ENCODE measurements at places on chromosomes 5 and 9. TPM values are rescaled to one million over a fixed set of nuclear protein-coding genes. Genes with fewer than 3 reads are reported as not detected.
A peak's percentile ranks its signal among the peaks of the same experiment; 100 is the strongest.

GRCh38 chr5:114418176-114419066, 56.6 kb downstream of the KCNN2 start:
- no peak for DNase-seq

DNA sequence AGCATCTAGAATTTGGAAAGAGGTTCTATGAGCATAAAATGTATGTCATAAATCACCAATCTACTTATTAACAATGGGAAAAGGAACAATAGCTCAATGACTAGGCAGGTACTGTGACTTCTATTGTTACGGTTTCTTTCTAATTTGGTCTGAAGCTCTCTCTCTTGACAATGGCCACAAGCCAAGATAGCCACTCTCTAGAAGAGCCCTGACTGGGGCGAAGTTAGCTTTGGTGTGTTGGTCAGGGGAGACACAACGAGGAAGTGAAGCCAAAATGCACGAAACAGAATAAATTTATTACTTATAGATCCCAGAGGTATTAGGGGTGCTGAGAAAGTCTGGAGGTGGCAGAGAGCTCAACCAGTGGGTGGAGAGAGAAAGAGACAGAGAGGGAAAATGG, 9.4 kb upstream of the RAD23B start:
- no peak for DNase-seq

DNA sequence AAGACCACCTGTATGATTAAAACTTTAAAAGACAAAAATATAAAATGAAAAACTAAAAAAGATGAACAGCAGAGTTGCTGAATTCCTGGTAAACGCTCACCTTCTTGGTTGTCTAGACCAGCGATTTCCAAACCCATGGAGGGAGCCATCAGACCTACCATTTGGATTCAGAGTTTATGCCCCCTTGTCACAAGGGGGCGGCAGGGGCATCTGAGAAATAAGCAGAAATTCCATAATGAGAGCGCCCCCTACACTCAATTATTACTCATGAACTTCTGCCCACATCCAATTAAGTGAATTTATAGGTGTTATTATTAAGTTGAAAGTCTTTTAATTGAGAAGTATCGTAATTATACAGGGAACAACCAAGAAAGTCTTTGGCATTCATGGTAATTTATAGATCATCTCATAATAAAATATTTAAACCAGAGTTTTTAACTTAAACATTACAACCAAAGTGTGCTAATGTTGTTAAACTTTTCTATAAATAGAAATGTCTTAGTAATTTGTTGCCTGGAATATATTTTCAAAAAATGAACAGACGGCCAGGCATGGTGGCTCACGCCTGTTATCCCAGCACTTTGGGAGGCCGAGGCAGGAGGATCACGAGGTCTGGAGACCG, 35.2 kb upstream of the SPATA31C2 start:
- DNase-seq: no peak

GRCh38 chr9:121499427-121500164, at the start of gene GGTA1:
GGTA1 (minus strand) TSS chr9:121499844; CDS start chr9:121467922, 31,922 bp downstream.
- peak; percentile 21 for DNase-seq

- DNase-seq: no peak
These were observed 63.4 kb downstream of the DIRAS2 start for GRCh38 chr9:90579181-90579580.

- no peak for DNase-seq
These were observed 6.8 kb upstream of the MRPS30 start for GRCh38 chr5:44801992-44802391.

DNA sequence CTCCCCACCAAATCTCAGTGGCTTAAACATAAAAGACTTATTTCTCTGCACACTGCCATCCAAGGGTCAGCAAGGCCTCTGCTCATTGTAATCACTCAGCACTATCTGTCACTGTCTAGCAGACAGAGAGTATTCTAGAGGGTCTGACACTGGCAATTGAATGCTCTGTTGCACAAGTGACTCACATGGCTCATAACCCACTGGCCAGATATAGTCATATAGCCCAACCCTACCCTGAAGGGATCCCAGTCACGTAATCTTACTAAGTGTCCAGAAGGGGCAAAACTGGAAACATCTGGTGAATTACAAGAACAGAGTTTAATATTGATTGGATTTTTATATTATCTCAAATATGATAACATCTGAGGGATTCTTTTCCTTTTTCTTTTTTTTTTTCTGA, 80.7 kb downstream of the TSSK1B start:
- no peak for DNase-seq

GRCh38 chr9:125548141-125548540, 158.9 kb downstream of the MAPKAP1 start:
- DNase-seq: no peak

DNA sequence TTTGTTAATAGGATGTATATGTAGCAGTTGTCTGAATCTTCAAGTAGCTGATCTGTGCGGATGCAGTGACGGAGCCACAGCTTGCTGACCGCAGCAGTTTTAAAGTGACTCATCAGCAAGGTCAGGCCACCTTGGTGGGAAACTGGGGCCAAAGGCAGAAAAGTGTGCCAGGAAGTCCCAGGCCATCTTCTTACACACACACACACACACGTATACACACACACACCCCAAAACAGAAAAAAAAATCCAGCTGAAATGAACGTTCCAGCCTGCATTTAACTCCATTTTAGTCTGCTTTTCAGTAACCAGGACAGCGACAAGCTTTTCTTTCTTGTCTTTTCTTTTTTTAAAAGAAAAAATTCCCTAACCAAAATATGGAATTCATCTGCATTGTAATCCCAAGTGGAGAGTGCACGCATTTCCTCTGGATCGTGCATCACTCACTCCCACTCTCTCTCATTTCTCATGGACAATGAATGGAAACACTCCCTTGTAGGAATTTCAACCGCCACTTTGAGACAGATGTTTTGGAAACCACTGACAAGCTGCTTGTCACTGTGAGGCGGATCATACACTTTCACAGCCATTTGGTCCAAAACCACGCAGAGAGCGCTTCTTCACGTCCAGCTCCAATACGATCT, 103.9 kb downstream of the LHFPL2 start:
- DNase-seq: no peak

- no peak for DNase-seq
These were observed 250.3 kb upstream of the ZNF608 start for GRCh38 chr5:124996764-124997077.

DNA sequence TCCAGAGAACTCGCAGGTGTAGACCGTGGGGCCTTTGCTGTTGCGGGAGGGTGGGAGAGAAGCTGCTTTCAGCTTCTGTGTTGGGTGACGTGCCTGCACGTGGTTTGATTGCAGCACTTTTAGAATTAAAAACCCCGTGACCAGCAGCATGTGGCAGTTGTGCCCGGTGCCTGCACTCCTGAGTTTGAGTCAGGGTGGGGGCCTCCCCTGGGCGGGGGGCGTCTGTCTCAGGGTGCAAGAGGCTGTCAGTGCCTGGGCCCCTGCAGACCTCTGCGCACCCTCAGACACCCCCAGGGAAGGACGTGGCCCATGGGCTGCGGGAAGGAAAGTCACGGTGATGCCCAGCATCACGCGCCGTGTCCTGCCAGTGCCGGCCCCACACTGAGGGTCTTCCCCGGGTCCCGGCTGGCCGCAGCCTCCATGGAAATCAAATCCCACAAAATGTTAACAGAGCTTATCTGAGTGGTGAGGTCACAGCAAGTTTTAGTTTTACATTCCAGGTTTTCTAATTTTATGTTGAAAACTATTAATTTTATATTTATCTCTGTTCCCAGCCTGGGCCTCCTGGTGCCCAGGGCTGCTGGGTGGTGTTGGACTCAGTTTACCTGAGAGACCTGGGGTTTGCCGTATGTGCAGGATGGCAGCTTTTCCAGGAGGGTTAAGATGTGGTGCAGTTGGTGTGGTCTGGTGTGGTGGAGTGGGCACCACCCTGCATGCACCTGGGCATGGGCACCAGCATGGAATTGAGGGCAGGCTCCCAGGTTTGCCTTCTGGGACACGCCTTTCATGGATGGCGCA, 33.3 kb downstream of the AHRR start:
- DNase-seq: no peak

DNA sequence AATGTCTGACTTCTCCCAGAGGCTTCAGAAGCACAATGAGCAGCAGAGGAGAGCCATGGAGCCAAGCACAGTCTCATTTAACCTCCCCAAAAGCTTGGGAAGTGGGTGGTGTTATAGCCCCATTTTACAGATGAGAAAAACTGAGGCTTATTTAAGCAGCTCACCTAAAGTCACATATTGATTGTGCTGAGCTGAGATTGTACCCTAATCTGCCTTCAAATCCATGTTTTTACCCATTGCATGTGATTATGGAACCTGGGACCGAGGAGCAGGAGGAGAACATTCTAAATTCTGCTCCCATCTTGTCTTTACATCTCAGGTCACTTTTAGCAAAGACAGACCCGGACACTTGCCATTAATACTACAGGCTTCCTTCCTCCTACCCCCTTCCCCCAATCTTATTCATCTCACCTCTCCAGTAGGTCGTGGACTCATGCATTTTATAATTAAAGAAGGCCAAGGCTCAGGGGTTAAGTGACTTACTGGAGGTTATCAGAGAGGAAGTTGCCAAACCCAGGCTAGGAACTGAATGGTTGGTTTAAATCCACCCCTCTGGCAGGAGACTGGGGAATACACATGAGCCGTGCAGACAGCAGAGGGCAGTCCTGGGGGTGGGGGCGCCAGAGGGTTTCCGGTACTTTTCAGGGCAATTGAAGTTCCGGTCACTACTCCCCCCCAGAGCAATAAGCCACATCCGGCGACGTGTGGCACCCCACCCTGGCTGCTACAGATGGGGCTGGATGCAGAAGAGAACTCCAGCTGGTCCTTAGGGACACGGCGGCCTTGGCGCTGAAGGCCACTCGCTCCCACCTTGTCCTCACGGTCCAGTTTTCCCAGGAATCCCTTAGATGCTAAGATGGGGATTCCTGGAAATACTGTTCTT, 51.0 kb upstream of the IL17B start:
- DNase-seq: no peak

- no peak for DNase-seq
These were observed 739.7 kb upstream of the CDH9 start for GRCh38 chr5:27778121-27778520.

DNA sequence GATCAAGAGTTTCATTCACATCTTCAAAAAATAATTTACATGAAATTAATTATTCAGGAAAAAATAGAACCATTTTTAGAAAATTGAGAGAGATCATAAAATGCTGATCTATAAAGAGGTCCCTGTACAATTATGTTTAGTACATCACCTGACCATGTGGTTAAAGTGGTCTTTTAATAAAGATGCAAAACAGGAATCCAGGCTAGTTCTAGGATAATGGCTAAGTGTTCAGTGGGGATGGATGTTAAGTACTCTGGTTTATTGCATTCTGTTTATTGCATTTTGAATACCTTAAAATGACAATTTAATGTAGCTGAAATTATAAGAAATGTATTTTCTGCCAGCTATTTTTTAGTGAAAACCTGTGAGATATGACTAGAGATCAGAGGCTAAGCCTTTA, 72.0 kb upstream of the SMC2 start:
- no peak for DNase-seq

DNA sequence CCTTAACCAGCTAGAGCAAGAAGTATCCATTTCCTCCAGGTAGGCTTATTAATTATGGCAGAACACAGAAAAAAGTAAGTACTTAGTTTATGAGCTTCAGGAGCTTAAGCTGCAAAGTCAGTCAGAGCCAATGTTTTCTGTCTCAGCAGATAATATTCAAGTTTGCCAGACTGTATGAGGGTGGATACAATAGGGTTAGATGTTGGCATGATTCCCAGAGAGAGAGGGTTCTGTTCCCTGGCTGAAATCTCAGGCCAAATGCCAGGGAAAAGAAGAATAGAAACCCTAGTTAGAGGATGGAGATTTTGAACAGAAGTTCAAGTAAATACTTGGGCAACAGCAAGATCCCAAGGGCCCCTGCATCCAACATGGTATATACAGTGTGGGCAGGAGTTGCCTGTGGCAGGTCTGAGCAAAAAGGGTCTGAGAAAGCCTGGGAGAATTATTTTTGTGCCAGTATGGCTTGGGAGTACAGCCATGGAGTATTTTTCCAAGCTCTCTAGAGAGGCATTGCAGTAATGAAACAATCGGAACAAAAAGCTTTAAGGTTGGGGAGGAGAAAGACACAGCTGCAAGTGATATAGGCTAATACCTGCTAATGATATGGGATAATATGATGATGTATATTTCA, 31.0 kb upstream of the ISOC1 start:
- no peak for DNase-seq

DNA sequence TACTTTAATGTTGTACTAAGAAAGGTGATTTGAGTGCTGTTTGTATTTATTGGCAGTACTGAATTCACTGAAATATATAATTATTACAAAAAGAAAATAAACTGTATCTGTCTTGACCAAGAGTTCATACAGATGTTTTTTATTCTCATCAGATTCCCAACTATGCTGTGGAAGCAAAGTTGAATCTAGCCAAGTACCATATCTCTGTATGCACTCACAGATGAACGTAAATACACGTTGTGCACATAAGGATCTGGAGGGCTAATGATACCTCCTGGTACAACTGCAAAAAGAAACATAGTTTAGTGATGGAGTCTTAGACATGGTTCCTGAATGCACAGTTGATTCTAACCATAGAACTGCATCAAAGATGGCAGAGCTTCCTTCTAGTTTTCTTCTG, 169.4 kb downstream of the CD180 start:
- DNase-seq: no peak

- DNase-seq: no peak
These were observed 4.6 kb downstream of the NMRK1 start for GRCh38 chr9:75083188-75083970.

DNA sequence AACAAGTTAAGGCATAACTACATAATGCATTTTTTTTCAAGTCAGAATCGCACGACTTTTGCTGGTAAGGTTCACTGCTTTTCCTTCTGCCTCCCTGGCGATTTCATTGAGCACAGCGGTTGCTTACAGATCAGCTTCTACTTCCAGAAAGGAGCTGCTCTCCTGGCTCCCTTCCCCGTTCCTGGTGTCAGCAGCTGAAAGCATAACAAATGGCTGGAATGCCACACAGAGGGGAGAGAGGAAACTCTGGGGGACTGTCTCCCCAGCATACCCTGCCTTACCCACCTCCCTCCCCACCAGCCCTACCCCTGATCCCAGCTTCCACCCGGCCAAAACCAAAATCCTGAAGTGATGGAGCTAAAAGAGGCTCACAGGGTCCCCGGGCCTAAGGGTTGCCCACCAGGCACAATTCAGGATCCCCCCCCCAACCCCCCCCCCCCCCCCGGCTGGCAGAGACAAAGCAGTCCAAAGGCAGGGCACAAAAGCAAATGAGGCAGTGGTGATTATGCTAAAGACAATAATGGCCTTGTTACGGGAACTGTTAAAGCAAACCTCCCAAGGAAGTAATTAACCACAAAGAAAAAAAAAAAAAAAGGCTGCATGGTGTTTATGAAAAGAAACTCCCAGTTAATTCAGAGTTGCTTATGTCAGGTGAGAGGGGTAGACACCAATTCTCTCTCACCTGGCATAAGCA, 126.1 kb upstream of the WWC1 start:
- DNase-seq: no peak

Gene ANKH
- 32.6 TPM for total RNA-seq

Gene HMGXB3
- 42.3 TPM for total RNA-seq

Gene TUBB4B
- 233 TPM for total RNA-seq

Gene FOXD4L3
- total RNA-seq: 0.36 TPM

Gene CNTRL
- 18.2 TPM for total RNA-seq

Gene PPP1R26
- total RNA-seq: 50.2 TPM

Gene CTXN3
- not detected for total RNA-seq

Gene PCBD2
- 18.8 TPM for total RNA-seq

Gene ANKRD34B
- 0.17 TPM for total RNA-seq

Gene COL15A1
- total RNA-seq: not detected

Gene CXCL14
- 6.1 TPM for total RNA-seq

Gene GHR
- total RNA-seq: 6.6 TPM

Gene CCNO
- not detected for total RNA-seq
